ENCODE measurements at places on chromosomes 1 and 21.

DNA sequence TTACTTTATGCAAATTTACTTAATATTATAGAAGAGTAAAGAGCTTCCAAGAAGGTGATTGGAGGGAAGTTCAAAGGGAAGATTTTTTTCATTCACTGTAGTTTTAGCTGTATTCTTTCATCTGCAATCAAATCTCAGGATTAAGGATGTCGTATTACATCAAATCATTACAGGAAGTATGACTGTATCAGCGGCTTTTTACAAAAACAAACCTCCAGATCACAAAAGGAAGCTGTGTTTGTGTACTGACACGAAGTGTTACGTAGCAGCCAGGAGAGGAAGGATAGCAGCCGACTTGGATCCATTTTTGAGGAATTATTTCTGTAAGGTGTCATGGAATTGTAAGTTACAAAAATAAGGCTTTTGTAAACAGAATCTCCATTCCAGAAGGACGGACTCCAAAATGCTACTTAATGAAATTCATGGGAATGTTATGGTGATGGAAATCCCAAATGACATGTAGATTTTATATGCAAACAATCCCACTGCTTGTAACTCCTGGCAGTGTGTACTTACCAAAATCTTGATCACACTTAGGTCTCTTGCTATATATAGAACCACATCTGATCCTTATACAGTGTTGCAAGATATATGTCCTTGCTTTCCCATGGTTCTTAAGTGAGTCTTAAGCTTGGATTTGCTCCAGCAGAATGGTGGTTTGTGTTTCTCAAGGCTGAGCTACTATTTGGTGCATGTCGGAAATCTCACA lies 49.8 kb downstream of the KCNJ15 start:
- DNase-seq: no peak

GRCh38 chr1:164709126-164709525 lies 150.1 kb downstream of the PBX1 start:
- DNase-seq: no peak

GRCh38 chr21:31329456-31330143 lies 14.5 kb downstream of the TIAM1 start:
- DNase-seq: no peak

DNA sequence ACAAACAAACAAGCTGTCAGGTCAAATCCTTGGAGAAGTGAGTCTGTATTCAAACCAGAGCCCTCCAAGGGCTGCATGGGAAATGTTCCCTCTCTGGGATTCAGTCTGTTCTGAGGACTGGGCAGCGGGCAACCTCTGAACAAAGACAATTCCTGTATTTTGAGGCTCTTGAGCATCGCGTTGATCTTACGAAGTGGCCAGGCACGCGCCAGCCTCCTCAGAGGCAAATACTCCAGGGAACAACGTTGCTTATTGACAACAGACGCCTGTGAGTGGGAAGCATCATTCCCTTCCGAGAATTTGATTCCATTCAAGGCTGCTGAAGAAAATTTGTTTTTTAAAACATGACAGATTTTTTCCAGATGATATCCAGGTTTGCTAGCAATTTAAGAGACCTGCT lies 20.0 kb upstream of the TACSTD2 start:
- DNase-seq: no peak

GRCh38 chr1:40059338-40059959 lies 18.9 kb downstream of the CAP1 start:
- no peak for DNase-seq

DNA sequence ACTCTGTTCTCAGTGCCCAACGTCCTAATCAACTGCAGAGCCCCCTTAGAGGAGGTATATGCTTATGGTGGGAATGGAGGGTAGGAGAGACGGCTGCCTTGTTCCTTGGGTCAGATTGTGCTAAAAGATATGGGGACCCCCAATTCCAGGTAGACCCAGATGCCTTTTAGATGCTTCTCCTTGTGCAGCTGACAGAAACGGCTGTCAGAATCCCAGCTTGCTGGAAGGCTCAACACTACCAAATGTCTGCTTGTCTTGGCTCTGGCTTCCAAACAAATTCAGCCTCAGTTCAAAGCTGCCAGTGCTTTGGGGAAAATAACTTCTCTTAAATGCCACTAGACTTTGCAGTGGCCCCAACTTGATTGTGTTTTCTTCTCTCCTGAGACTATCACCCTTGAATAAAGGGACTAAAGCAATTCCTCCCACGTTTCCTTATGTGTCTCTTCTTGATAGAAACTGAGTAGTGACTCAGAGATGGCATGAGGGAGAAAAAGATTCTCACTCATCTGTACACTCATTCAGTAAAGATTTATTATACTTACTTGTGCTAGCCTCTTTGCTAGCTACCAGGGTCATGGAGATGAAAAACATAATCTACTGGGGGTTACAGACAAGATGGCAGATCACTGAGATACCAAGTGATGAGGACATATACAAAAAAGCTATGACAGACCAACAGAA lies 3.4 kb upstream of the RNF19B start:
- no peak for DNase-seq

- DNase-seq: no peak
Observed at GRCh38 chr21:21955204-21955603, 957.0 kb downstream of the NCAM2 start.

- DNase-seq: peak; percentile 85
Observed at GRCh38 chr1:2414297-2414958, 2.1 kb upstream of the PEX10 start.

DNA sequence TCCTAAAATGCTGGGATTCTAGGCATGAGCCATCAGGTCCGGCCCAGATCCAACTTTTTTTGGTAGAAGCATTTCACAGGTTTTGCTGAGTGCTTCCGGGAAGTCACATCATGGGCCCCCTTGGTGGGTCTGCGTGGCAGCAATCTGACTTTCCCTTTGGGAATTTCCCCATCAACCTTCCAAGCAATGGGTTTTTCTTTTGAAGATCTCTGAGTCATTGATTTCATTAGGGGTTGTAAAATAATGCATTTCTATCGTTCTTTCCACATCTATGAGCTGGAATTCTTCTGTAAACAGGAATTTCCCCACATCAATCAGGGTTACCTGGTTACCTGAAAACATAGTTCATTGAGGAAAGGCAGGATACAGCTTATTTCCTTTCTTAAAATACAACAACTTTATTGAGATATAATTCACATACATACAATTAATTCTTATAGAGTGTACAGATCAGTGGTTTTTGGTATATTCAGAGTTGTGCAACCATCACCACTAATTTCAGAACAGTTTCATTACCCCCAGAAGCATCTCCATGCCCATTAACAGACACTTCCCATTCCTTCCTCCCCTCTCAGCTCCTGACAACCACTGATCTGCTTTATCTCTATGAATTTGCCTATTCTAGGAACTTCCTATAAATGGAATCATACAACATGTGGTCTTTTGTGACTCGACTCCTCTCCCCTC lies 9.9 kb upstream of the ZBTB17 start:
- no peak for DNase-seq

DNA sequence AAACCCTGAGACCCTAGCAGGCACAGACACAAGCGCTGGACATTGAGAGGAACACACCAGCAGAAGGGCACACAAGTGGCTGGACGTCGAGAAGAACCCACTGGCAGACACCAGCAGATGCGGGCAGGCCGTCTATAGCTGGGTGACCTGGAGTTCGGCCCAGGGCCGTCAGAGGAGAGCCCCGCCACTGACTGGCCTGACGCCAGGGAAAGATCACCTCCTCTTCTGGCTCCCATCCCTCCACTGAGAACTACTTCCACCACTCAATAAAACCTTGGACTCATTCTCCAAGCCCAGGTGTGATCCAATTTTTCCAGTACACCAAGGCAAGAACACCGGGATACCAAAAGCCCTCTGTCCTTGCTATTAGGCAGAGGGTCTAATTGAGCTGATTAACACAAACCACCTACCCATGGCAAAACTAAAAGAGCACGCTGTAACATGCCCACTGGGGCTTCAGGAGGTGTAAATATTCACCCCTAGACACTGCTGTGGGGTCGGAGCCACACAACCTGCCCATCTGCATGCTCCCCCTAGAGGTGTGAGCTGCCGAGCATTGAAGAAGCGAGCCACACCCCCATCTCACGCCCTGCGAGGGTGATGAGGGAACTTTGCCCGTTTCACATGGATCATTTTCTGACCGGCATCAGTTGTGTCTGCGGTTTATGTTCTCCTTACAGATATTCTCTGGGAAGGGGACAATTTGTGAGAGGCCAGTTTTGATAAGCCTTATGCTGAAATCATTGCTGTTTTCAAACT lies 104.8 kb downstream of the HLX start:
- no peak for DNase-seq

- no peak for DNase-seq
Observed at GRCh38 chr1:242745079-242745478, 220.6 kb upstream of the PLD5 start.

DNA sequence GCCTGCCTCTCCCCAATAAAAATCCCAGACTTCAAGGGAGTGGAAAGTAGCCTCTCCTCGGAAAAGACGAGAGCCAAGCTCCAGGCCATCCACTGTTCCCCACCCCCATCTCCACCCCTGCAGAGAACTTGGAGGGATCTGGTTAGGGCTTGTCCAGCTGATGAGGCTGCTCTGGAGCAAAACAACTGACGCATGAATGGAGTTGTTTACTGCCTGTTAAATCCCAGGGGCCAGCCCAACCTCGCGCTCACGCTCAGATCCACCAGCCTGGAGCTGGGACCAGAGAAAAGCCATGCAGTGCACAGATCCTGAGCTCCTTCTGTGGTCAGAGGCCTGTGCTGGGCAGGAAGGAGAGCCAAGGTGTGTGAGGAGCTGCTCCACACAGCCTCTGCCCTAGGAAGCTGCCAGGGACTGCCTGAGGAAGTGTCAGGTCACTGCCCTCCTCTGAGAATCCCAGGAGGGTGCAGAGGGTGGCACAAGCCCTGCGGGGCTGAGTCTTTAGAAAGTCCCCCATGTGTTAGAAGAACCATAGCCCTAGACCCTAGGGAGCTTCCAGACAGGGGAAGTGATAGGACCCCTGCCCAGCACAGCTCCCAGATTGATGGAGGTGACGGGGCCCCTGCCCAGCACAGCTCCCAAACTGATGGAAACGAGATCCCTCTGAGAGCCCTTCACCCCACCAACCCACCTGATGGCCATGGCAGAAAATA lies 109.0 kb upstream of the IPO9 start:
- DNase-seq: no peak

- DNase-seq: no peak
Observed at GRCh38 chr1:41900603-41901444, 17.9 kb downstream of the HIVEP3 start.

GRCh38 chr1:93882269-93882668 lies 3.3 kb upstream of the DNTTIP2 start:
- DNase-seq: no peak

GRCh38 chr1:12245733-12246132 lies 15.9 kb downstream of the VPS13D start:
- no peak for DNase-seq

DNA sequence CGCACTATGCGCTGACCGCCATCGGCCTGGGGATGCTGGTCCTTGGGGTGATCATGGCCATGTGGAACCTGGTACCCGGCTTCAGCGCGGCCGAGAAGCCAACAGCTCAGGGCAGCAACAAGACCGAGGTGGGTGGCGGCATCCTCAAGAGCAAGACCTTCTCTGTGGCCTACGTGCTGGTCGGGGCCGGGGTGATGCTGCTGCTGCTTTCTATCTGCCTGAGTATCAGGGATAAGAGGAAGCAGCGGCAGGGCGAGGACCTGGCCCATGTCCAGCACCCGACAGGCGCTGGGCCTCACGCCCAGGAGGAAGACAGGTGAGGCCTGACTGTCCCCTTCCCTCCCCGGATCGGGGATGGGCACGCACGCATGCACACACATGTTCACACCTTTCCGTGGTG lies 31.9 kb upstream of the FHAD1 start:
- DNase-seq: no peak

- no peak for DNase-seq
Observed at GRCh38 chr1:100866041-100866900, 28.4 kb downstream of the EXTL2 start.

DNA sequence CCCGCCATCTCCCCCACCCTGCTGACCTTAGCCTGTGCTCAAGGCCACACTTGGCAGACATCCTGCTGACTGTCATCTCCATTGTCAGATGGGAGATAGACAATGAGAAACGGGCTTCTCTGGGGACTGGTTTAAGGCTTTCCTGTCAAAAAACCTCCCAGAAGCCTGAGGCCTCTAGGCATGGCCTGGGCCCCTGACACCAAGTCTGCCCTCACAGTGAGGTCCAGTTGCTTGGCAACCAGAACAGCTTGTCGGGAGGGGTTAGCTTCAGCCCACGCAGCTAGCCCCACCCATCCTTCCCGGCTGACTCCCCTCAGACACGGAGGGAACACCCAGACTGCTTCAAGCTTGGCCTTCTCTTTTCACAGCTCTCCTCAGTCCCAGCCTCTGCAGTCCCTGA lies 11.0 kb downstream of the PLEKHA6 start:
- DNase-seq: no peak

GRCh38 chr1:212413902-212414327 lies 771 bp downstream of the PACC1 start:
- DNase-seq: no peak

GRCh38 chr1:19608232-19608631 lies 35.9 kb upstream of the NBL1 start:
- DNase-seq: no peak

DNA sequence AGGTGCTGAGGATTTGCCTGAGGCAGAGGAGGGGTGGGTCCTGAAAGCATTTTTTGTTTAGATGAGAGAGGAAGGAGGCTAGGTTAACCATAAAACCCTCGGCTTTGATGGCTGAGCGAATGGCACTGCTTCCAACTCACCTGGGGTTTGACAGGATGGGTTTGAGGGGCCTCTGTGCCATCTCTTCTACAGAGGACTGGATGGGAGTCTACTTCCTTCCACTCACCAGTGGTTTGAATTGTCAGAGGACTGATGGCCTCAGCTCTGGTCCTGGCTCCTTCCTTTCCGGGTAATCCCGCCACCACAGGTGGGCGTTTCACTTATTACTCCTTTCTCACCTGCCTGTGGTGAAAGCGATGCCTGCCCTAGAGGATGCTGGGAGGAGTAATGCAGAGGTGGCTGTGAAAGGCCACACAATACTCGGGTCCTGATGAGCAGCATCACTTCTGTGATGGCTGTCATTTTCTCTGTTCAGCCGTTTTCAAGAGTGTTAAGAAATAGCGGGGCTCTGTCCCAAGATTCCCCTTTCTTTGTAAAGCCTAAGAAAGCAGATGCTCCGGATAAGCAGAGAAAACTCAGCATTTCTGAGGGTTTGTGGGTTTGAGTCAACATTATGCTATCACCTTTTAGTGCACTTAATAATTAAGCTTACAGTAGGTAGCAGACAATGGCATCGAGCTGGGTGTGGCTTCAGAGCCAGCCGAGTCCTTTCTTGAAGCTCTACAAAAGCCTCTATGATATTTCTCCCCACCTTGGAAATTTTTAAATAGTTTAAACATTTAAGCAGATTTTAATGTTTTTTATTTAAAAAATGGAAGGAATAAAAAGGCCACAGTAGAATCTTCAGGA lies 220.7 kb downstream of the HLX start:
- DNase-seq: no peak

DNA sequence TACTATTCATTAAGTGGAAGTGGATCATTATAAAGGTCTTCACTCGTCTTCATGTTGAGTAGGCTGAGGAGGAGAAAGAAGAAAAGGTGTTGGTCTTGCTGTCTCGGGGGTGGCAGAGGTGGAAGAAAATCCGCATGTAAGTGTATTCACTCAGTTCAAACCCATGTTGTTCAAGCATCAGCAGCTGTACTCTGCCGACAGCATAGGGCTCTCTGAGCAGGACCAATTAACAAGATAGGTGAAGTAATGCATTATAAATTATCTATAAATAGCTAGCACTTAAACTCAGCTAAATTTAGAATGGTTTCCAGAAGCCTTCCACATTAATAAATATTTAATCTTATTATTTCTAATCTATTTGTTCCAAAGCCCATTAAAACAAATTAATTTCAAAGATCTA lies 116.8 kb downstream of the RGS2 start:
- DNase-seq: no peak
